Right hindlimb (tissue), 1 donor: ENCODE measurements at places on chromosomes 2 and 18.

DNA sequence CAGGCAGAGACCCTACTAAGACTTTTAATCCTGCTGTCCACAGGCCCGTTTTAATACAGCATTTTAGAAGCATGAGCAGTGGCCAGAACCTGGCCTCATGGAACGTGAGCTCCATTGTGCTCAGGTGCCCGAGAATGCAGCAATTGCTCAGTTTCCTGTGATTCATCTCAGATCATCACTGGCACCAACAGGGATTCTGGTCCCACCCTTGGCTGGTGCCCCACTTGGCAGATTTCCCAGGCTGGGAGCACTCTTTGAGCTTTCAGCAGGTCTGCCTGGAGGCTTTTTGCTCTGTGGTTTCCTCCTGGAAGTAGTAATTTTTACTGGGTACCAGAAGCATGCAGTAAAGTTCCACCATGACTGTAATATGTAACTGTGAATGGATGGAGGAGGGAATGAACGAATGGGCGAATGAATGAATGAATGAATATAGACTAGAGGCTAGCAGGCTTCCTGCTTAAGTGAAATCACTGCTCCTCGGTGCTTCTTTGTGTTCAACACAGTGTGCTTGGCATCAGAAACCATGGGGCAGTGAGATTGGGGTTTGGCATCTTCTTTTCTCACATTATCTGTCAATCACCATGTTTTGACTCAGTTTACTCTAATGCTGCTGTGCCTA is 312.9 kb downstream of the PRKCE start:
- peak; percentile 72 for DNase-seq

GRCh38 chr2:125185691-125186270 is 1160.7 kb downstream of the CNTNAP5 start:
- DNase-seq: no peak

- no peak for DNase-seq
Observed at GRCh38 chr2:216942016-216942415, 82.2 kb upstream of the TNP1 start.

GRCh38 chr2:106899786-106900530 is 14.0 kb upstream of the ST6GAL2 start:
- no peak for DNase-seq

DNA sequence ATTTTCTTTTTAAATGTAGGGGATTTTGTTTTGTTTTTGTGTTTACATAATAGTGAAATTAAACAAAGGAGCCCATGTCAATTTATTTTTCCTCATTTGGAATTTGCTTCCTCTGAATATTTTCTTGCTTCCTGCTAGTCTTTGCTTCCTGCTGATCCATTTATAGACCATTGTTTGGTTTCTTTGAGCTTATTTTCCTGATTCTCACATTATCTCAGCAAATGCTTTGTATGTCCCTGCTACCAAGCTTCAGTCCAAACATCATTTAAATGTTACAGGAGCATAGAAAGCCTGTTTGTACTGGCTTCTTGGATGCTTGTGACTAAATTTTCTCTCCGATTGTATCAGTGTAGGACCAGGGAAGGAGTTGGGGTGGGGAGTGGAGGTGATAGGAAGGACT is 127.3 kb upstream of the IL1R2 start:
- no peak for DNase-seq
